ENCODE measurements at places on chromosomes 5 and 9.

DNA sequence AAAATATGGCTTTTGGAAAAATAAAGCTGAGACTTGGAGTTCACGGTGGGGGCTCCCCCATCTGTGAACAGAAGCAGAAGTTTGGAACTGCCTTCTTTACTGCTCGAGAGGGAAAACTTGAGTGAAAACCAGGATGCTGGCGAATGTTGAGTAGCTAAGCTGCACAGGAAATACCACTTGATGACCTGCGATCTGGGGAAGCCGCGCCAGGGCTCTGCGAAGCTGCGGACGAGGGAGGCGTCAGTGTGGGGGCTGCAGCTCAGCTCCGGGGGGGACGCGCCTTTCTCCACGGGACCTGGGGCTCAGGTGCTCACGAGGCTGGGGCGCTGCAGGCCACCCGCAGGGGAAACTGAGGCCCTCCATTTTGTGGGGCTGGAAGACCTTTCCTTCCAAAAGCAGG lies 62.3 kb downstream of the TENT4A start:
- no peak for DNase-seq

- DNase-seq: no peak
Measured at GRCh38 chr9:36597412-36598178, 24.9 kb downstream of the MELK start.

DNA sequence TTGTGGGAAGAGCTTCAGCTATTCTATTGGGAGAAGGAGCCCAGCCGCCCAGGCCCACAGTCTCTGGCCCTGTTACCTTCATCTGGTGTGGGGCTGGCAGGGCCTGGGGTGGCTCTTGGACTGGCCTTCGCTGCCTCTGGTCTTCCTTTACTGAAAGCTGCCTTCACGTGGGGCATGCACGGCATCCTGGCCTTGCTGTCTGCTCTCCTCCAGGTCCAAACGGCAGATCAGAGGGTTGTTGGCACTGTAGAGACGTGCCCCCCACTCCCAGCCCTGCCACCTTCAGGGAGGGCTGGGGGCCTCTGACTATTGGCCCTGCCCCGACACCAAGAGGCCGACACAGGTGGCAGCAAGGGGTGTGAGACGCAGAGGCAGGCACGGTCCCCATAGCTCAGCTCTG lies 291.3 kb upstream of the IRX1 start:
- DNase-seq: no peak

DNA sequence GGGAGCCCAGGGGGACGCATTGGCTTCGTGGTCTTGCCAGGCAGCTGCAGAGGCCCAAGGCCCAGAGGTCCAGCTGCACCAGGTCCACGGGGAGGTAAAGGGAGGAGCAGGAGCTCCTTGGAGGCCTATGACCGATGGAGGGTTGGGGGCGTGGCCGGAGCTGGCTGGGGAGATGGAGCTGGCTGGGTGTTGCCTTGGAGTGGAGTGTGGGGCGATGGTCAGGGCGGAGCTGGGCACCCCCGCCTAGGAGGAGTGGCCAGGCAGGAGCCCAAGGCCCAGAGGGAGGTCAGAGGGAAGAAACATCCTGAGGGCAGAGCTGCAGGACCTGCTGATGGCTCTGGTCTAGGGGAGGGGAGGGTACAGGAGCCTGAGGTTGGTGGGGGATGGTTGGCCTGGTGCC lies 44.6 kb downstream of the KCNT1 start:
- DNase-seq: no peak

GRCh38 chr9:129497005-129497812 lies 123.7 kb downstream of the C9orf50 start:
- peak; percentile 74 for DNase-seq

- no peak for DNase-seq
Measured at GRCh38 chr5:142743592-142744441, 26.4 kb upstream of the ARHGAP26 start.

DNA sequence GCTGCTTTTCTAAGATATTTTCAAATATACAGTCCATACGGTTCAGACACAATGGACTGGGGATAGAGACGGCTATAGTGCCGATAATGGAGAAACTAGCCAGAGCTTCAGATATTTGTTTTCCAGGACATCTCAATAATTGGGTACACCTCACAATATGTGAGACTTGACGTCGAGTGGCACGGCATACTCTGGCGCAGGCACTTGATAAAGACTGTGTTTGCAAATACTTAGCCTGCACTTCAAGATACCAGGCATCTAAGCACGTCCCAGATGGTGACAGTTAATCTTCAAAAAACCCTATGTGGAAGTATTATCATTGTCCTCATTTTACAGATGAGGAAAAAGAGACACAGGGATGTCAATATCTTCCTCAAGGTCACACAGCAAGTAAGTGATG lies 48.5 kb downstream of the SEMA5A start:
- no peak for DNase-seq

DNA sequence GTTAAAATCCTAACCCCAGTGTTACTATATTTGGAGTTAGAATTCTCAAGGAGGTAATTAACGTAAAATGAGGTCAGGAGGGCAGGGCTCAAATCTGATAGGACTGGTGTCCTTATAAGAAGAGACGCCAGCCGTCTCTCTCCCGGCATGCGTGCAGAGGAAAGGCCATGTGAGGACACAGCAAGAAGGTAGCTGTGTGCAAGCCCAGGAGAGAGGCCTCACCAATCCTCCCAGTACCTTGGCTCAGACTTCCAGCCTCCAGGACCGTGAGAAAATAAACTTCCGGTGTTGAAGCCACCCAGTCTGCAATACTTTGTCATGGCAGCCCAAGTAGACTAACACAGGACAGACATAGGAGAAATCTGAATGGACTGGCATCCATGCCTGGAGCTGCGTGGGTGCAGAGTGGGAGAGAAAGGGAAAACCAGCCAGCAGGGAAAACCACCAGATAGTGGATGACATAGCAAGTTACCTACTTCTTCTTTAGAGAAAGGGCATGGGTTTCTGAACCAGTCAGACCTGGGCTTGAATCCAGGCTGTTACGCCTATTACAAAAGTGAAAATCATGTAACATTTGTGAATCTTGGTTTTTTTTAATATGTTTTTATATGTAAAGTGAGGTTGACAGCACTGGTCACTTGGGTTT lies 89.2 kb downstream of the FSTL4 start:
- peak; percentile 28 for DNase-seq

DNA sequence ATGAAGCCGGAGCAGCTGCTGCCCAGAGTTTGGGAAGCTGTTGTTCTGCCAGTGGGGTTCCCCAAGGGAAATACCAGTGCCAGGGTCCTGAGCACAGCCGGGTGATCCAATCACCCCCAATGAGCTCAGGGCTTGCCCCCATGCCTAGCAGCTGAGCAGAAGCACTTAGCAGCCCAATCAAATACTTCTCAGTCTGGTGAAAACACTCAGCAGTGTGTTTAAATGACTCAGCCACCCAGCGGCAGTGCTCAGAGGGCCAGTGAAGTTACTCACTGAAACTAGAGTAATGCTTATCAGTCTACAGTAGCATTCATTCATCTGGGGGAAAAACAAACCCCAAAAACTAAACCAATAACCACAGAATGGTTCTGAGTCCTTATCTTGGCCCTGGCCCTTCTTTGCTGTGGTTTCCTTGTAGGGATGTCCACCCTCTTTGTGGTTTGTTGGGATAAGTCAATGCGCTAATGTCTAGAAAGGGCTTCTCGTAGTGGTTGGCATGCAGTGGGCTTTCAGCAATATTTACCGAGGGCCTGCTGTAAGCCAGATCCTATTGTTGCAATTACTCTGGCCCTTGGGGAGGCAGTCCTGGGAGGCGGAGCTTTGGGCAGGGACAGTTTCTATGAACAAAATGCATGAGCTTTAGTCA lies 43.1 kb downstream of the LHX2 start:
- no peak for DNase-seq

GRCh38 chr5:180213657-180214207 lies 4.7 kb upstream of the RASGEF1C start:
- DNase-seq: no peak

Data from glutamatergic neuron (in vitro differentiated cells).